Activated gamma-delta T cell treated with anti-CD3 and anti-CD28 coated beads, Interleukin-2, amount 50 U/mL, for 16 hours (primary cell): ENCODE measurements at places on chromosomes 6 and 20.

DNA sequence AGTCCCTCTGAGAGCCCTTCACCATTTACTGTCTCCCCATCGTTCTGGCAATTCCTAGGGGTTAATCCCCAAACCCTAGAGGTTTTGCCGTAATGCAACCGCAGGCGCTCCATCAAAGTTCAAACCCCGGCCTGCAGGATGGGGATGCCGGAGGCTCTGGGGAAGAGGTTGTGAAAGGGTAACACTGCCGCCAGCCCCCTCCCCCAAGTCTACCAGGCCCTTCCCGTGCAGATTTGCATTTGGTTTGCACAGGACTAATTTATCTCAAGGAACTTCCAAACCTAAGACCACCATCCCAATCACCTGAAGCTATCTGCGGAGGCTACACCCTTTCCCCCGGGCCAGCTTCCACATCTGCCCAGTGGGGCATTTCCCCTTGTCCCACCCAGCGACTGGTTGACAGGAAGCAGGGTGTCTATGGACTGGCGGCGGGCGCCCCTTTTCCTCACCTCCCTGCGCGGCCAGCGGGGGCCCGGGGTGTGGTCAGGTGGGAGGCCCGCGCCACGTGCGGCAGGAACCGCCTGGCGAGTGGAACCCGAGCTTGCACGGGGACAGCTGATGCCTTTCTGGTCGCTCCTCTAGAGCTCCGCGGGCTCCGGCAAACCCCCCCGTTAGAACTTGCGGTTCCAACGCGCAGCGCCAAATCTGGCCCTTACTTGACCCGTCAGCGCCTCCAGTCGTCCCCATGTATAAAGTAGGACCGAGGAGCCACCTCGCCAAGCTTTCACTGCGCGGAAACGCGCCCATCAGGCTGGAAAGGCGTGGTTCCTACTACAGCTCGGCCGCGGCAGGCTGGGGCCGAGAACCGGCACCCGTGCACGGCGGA lies 9.4 kb upstream of the SLC4A11 start:
- no peak for DNase-seq

- no peak for DNase-seq
Observed at GRCh38 chr6:33815854-33816253, 12.1 kb upstream of the MLN start.

GRCh38 chr6:138592749-138593123 lies 93.4 kb upstream of the NHSL1 start:
- DNase-seq: no peak

- DNase-seq: no peak
Observed at GRCh38 chr6:4677011-4677750, 99.0 kb upstream of the CDYL start.

DNA sequence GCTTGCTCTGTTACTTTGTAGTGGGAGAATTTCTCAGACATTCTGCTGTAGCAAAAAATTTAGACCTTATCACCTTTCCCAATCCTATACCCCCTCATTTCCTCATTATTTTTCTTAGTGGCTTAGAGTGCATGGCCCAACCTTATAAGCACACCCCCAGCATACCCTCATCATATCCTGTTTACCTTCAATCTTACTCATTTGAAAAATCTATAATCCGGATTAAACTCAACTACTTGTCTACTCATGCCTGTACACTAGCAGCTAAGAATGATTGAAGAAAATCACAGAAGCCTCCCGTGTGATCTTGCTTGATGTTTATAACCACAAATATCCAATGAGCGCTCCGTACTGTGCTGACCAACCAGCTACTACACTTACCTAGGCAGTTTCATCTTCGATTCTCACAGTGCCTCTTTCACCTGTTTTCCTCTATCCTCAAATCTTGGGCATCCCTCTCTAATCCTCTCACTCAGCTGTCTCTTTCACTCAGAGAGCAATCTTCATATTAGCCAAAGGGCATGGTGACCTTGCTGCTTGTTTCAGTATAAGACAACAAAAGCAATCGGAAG lies 36.6 kb downstream of the AIG1 start:
- DNase-seq: no peak

GRCh38 chr20:44166477-44166876 lies 20.5 kb downstream of the JPH2 start:
- DNase-seq: no peak

GRCh38 chr6:10587656-10588406 lies 66.7 kb downstream of the GCNT2 start:
- DNase-seq: no peak

GRCh38 chr20:14418376-14418775 lies 81.0 kb upstream of the FLRT3 start:
- DNase-seq: no peak

DNA sequence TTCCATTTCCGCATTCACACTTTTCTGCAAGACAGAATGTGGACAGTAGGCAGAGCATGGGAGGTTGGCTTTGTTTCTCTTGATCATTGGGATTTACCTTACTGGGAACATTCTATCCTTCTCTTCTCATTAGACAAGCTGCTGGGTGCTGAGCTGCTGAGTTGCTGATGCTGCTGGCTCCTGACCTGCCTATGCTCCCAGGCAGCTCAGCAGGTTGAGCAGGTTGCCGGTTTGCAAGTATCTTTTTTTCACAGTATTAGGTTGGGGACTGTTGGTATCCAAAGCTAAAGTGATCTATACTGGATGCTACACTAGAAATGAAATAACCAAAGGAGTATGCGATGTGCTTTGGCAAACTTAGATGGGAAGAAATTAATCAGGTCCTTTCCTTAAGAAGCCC lies 23.7 kb upstream of the ADGRF4 start:
- no peak for DNase-seq

GRCh38 chr20:63418617-63419016 lies 53.8 kb downstream of the KCNQ2 start:
- no peak for DNase-seq
